ENCODE measurements at places on chromosomes 3 and 15.

- no peak for DNase-seq
Measured at GRCh38 chr15:101037090-101037830, 118.1 kb downstream of the LRRK1 start.

DNA sequence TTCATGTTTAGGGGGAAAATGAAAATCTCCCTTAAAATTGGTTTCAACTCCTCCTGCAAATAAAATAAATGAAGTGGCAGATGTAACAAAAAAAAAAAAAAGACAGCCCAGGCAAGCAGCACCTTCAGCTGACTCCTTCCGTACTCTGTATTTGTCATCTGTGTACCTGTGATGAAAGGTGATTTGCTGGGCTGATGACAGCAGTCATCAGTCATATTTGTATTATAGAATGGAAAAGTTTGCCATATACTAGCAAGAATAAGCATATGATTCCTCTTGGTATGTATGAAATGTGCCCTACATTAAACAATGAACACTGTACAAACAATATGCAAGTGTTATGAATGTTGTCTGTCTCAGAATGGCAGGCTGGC, 44.1 kb upstream of the WWTR1 start:
- DNase-seq, result no peak

DNA sequence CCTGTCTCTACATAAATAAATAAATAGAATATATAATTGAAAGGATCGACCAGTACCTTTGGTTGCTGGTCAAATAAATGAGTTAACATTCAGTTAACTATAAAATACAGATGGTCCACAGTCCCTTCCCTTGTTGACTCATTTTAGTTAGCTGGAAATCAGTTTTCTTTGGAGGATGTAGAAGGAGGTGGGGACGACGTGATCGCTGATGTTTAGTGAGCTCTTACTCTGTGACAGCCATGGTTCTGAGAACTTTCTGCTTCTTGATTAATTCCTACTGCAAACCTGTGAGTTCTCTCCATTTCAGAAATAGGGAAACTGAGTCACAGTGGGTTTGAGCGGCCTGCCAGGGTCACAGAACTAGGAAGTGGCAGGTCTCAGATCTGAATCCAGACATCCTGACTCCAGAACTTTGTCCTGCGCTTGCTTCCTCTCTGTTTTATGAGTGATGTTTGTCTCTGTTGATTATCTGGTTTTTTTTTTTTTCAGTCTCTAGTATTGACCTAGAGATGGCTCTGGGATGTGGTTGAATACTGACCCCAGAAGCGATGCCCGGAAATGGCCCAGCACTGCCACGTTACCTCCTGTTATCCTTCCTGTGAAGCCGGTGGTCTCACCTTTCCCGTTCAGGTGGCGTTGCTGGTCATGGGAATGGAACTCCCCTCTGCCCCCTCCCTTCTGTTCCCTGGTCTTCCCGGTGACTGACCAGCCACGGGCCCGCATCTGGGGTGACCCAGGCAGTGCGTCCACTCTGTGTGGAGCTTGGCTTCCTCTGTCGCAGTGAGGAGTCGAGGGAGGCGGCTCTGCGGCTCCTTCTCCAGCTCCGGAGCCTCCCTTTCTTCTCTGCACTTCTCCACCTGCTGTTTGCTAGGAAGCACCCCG, 18.2 kb downstream of the SYNM start:
- no peak for DNase-seq

DNA sequence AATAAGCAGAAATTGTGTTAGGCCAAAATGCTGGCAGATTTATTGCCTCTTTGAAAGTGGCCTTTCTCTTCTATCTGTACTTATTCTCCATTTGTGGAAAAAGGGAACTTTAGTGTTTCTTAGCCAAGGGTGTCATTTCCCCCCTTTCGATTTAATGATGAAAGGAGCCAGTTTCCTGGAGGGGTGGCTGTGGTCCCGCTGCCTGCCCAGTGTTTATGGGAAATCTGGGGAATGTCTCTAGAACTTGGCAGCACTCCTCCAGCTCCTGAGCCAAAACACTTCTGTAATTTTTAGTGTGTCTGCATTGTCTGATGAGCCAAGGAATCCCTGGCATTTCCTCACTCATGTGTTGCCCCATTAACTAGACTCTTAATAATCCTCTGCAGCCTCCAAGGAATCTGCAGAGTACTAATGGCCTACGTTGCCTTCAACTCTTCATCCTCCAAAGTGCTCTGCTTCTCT, 448.8 kb downstream of the GRM7 start:
- DNase-seq, result no peak

DNA sequence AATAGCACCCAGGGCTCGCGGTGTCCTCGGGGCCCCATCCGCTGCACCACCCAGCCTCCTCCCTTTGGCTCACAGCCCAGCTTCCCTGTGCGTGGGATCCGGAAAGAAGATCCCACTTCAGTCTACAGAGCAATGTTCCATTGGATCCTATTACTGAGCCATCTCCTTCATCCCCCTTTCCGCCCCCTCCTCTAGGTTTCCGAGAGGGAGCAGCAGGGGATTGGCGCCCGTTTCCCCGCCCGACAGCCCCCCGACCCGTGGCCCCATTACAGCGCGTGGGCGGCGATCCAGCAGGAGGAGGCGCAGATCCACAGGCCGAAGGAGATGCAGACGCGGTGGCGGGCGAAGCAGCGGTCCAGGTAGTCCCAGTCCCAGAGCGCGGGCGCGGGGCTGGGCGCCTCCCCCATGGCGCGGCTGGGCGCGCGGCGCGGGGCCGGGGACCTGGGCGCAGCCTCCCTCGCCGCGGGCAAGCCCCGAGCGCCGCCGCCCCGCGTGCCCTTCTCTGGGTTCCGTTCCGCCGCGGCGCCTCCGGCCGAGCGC, 340 bp downstream of the TMEM44 start:
- DNase-seq, result no peak

DNA sequence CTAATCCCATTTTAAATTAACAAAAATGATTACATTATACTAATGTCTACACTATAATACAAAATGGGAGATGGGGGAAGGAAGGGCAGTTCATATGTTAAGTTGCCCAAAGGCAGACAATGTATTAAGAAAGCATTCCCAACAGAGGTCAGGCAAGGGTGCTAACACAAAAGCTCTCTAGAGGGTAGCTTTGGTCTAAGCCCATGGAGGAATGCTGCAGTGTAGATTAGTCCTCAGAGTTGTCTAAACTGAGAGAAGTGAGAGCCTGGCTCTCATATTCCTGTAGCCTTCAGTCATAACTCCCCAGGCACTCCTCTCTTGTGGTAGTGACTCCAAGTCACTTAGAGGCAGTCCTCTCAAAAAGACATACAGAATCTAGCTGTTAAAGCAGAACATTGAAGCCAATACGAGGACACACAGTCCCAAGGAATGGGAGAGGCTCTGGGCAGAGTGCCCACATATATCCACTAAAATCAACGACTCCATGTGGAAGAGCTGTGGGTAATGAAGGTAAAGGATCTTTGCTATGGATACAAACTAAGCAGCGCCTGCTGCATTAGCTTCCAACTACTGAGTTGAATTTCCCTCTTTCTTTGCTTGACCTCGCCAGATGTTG, 14.5 kb downstream of the NEK10 start:
- no peak for DNase-seq

DNA sequence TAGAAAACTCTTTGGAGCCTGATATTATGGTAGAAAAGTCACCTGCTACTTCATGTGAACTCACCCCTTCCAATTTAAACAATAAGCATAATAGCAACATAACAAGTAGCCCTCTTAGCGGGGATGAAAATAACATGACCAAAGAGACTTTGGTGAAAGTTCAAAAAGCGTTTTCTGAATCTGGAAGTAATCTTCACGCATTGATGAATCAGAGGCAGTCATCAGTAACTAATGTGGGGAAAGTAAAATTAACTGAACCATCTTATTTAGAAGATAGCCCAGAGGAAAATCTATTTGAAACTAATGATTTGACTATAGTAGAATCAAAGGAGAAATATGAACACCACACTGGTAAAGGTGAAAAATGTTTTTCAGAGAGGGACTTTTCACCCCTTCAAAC, 5.1 kb upstream of the SCG5 start:
- DNase-seq, result no peak

- DNase-seq, result no peak
Measured at GRCh38 chr15:56934269-56934668, 15.8 kb downstream of the TCF12 start.

GRCh38 chr3:172903642-172904320, 153.3 kb downstream of the ECT2 start:
- DNase-seq, result no peak

DNA sequence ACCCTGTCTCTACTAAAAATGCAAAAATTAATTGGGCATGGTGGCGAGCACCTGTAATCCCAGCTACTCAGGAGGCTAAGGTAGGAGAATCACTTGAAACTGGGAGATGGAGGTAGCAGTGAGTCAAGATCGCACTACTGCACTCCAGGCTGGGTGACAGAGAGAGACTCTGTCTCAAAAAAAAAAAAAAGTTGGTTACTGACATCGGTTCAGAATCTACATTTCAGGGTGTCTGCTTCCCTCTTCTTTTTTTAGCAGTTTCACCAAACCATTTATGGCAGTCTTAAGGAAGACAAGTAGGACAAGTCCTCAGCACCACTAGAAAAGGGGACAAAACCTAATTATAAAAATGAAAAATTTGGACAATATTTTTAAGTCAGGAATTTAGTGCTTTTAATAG, 3.3 kb upstream of the USP4 start:
- DNase-seq, result no peak

GRCh38 chr15:88238618-88239430, 17.7 kb downstream of the NTRK3 start:
- no peak for DNase-seq

- peak; percentile 34 for DNase-seq
Measured at GRCh38 chr3:182683453-182683852, 109.9 kb upstream of the ATP11B start.

DNA sequence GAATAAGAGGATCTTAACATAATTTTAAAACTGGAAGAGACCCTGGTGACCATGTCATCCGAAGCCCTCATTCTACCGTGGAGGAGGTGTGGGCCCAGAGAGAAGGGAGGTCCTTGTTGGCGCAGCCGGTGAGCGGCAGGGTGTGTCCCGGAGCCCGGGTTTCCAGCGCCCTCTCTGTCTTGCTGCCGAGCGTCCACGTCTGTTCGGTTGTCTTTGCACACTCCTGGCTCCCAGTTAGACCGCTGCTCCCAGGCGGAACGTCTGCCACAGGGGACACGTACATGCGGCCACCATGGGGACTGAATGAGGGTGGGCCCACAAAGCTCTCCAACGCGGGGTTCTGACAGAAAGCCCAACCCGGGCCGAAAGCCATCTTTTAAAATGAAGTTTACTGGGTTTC, 6.6 kb upstream of the MUC4 start:
- DNase-seq, result no peak

GRCh38 chr3:27670619-27671018, 51.5 kb downstream of the EOMES start:
- no peak for DNase-seq

DNA sequence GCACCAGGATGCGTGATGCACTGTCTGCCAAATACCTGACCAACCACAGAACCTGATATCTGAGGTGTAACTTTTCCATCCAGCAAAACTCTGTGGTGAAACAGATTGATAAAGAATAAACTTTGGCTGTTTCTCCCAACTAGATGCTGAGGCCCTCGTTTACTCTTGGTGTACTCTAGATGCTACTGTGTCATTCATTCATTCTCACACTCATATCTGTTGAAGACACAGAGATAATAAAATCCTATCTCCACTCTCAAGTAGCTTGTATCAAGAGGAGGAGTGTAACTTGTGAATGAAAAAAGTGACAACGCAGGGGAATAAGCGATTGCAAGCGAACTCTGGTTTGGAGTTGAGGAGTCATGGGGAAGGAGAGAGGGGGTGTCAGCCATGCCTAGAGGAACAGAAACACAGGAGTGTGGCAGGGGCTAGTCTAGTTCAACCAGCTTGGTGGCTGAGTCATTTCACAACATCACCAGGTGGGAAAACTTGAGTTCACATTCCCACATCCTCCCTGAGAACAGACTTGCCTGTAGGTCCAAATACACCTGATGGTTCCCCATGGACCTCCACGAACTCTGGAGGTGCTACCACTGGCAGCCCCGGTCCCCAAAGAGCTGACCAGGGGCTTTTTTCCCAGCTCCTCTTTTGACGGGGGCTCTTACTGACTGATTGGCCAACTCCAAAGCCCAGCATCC, 73.3 kb upstream of the SNRK start:
- no peak for DNase-seq

GRCh38 chr3:120424506-120424905, 26.3 kb downstream of the FSTL1 start:
- DNase-seq, result no peak

- DNase-seq, result no peak
Measured at GRCh38 chr3:195099951-195100785, 170.8 kb downstream of the XXYLT1 start.

DNA sequence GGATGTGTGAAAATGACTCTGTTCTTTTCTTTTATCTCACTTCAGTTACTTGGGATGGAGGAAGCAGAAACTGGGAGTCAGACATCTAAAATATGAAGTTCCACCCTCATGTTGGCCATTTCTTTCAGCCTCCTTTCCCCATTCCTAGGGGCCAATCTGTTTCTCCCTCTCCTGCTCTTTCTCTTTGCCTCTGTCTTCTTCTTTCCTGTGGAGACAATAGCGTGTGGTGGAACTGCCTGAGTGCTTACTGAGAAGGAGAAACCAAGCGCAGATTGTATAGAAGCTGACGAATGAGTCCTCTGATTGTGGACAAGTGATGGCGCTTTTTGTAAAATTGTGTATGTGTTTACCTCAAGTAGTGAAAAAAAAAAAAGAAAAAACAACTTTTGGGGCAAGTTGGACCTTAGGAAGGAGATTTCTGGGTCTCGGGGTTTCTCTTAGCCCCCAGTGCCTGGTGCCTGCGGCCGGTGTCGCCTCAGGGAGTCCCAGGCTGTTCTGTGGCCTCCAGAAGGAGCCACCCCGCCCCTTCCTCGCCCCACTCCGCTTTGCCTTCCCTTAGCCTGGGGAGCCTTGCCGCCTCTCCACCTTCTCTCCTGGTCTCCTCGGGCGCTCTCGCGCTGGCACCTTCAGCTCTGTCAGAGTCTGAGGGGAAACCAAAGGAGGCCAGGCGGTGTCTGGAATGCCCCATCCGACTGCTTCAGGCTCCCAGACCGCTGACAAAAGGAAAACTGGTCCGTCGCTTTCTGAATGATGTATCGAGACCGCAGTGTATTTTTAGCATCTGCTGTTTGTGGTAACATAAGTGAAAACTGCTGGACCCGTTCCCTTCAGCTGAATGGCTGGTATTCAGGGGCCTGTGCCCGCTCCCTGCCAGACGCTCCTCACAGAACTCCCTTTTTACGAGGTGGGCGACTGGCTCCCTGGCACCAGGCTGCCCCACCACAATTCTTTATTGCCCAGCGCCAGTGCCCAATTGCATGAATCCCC, 30.1 kb downstream of the SCG5 start:
- DNase-seq, result no peak

- DNase-seq, result no peak
Measured at GRCh38 chr15:36075333-36075732, 504.1 kb upstream of the CDIN1 start.

- no peak for DNase-seq
Measured at GRCh38 chr3:16476636-16477035, 36.9 kb downstream of the RFTN1 start.

GRCh38 chr3:188497021-188497420, 343.1 kb downstream of the LPP start:
- no peak for DNase-seq

GRCh38 chr15:78434134-78434533, 3.9 kb upstream of the IREB2 start:
- no peak for DNase-seq

Data from NCI-H524 treated with DMSO at 0.1 percent for 48 hours (cell line).